Smooth muscle cell of the brain vasculature (primary cell): ENCODE measurements at places on chromosomes 7 and 10.

- DNase-seq = no peak
These were observed 173.9 kb downstream of the HERPUD2 start for GRCh38 chr7:35520810-35521625.

DNA sequence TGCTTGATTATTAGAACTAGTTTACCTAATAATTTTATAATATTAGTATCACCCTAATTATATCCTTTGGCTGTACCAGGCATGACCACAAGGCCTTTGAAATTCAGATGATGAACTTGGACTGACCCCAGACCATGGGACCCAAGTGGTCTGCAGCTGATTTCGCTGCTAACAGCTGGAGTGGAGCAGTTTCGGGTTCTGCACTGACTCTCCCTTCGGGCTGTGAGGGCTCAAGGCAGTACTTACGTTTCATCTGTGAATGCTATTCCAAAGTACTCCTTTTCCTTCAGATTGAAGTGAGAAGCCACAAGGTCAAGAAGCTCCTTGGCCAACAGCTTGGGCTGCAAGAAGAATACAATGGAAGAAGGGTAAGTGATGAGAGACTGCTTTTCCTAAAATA, 223.8 kb downstream of the PRPF18 start:
- no peak for DNase-seq

- no peak for DNase-seq
These were observed 13.7 kb downstream of the RHEB start for GRCh38 chr7:151505836-151506468.

- DNase-seq = no peak
These were observed 25.4 kb downstream of the PDGFA start for GRCh38 chr7:494259-494687.

- DNase-seq = no peak
These were observed 34.7 kb downstream of the ZNF33A start for GRCh38 chr10:38045129-38045528.

DNA sequence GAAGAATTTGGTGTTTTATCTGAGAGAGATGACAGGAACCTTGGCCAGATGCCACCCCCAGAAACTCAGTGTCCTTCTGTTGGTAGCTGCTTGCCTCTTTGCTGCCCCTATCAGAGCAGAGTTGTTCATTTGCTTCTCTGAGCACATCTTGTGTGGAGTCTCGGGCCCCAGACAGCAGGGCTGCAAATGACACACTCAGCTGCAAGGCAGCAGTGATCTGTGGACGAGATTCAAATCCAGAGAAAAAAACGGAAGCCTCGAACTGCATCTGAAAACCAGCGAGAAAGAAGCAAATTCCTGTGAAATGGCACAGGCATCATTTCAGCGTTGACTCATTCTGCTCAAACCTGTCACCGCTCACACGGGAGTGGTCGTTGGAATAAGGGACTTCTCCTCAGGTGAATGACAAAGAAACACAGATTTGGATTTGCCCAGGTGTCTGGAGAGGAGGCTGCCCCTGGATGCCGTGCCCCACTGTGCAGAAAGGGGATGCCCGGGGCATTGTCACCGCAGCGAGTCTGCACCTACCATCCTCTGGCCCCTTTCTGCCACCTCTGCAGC, 144.7 kb downstream of the PFKFB3 start:
- no peak for DNase-seq

DNA sequence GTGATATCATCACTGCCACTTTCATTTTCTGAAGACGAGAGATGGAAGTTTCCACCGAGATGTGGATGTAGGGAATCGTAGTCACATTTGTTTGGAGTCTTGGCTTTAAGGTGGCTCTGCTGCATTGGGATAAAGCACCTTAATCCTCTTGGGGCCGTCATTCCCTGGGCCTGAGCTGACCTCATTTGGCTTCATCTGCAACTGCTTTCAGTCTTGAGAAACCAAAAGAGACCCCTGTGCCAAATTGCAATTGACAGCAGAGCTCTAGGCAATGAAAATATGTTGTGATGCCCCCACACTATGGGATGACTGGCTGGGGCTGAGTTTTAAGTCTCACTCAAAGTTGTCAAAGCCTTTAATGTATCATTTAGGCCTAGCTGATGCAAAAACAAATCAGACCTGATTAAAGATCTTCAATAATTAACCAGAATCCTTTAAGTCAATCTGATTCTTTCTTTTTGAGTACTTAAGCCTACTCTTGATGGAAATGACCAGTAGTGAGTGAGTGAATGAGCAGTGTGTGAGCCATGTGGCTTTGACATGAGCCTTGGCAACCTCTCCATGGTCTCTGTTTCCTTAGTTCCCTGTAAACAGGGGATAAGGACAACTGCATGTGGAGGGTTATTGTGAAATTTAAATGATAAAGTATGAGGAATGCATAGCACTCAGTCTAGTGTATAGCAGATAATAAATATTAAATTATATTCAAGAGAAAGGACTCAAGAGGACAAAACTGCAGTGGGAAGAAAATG, 155.0 kb downstream of the BMPER start:
- no peak for DNase-seq

GRCh38 chr7:135943134-135943879, 33.9 kb downstream of the MTPN start:
- no peak for DNase-seq
